ENCODE measurements at places on chromosomes 4 and X. TPM values are rescaled to one million over a fixed set of nuclear protein-coding genes. Genes with fewer than 3 reads are reported as not detected.

The TEX13D gene
- polyA plus RNA-seq: not detected

The S100G gene
- not detected for polyA plus RNA-seq

The KDR gene
- polyA plus RNA-seq: 4.9 TPM

The SLC34A2 gene
- polyA plus RNA-seq: under 0.01 TPM

The APLN gene
- polyA plus RNA-seq: 1.0 TPM

The DMRTC1 gene
- not detected for polyA plus RNA-seq

The NAT8L gene
- 1.7 TPM for polyA plus RNA-seq

The COX7B2 gene
- polyA plus RNA-seq: not detected

The XAGE5 gene
- polyA plus RNA-seq: not detected

The SPANXC gene
- polyA plus RNA-seq: not detected

The ADAMTS3 gene
- polyA plus RNA-seq: 0.01 TPM

The ZNF827 gene
- 2.6 TPM for polyA plus RNA-seq

The POU4F2 gene
- polyA plus RNA-seq: not detected

The GPR143 gene
- polyA plus RNA-seq: 0.03 TPM

The GRIA3 gene
- polyA plus RNA-seq: 0.10 TPM

The GAGE1 gene
- not detected for polyA plus RNA-seq

The PNMA6A gene
- 0.20 TPM for polyA plus RNA-seq
